ENCODE measurements at places on chromosomes 11 and 22.

GRCh38 chr11:61524446-61524845 is 15.9 kb downstream of the LRRC10B start:
- no peak for DNase-seq

DNA sequence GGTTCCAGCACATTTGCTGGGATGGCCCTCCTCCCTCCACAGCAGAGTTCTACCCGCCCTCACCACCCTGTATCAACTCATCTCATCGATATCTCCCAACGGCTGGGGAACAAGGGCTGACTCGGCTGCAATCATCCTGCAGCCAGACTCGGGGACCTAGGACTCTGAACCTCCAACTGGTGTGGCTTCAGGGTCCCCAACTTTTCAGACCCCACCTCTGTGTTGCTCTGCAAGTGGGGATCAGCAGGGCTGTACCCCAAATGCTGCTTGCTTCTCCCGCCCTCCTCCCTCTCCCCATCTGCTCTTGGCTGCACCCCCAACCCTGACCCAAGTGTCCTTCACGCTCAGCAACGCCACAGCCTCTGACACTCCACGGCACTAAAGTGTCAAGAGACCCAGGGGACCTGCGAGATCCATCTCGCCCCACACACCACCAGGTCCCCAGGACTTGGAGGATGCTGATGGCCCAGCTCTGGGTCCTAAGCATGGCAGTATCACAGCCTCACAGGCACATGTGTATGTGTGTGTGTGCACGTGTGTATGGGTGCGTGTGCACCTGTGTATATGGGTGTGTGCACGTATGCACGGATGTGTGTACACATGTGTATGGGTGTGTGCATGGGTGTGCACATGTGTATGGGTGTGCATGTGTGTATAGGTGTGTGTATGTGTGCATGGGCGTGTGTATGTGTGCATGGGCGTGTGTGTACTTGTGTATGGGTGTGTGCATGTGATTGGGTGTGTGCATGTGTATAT is 26.4 kb downstream of the KCNQ1 start:
- DNase-seq: no peak

GRCh38 chr11:115083144-115083806 is 404.9 kb downstream of the NXPE2 start:
- no peak for DNase-seq

DNA sequence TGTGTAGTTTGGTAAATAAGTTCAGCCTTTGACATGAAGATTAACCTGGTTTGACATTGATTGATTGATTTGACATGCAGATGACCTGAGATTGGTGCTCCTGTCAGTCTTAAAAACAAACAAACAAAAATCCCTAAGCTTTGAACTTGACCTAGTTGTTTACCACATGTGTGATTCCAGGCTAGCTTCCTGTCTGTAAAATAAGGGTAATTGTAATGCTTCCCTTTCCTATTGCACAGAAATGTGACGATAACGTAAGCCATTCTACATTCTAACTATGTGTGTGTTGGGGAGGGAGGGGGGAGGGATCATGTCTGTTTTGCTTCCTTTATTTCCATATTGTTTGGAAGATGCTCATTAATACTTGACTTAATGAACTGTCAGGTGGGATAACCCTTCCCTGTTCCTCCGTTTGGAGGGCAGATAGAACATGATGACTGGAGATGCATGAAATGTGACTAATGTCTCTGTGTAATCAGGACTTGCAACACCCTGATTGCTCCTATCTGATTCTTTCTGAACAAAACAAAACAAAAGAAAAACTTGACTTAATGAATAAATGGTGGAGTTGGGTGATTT is 106.1 kb upstream of the CLMP start:
- no peak for DNase-seq

GRCh38 chr11:62444236-62444833 is 25.5 kb downstream of the SCGB1A1 start:
- DNase-seq: peak; percentile 1

- DNase-seq: no peak
Observed at GRCh38 chr11:72918851-72919250, 104.6 kb downstream of the ATG16L2 start.
